Activated naive CD4-positive, alpha-beta T cell treated with anti-CD3 and anti-CD28 coated beads, Interleukin-2, amount 10 ng/mL, durations not matched to agents 7 days and 5 days (primary cell): ENCODE measurements at places on chromosomes 12 and 14.

DNA sequence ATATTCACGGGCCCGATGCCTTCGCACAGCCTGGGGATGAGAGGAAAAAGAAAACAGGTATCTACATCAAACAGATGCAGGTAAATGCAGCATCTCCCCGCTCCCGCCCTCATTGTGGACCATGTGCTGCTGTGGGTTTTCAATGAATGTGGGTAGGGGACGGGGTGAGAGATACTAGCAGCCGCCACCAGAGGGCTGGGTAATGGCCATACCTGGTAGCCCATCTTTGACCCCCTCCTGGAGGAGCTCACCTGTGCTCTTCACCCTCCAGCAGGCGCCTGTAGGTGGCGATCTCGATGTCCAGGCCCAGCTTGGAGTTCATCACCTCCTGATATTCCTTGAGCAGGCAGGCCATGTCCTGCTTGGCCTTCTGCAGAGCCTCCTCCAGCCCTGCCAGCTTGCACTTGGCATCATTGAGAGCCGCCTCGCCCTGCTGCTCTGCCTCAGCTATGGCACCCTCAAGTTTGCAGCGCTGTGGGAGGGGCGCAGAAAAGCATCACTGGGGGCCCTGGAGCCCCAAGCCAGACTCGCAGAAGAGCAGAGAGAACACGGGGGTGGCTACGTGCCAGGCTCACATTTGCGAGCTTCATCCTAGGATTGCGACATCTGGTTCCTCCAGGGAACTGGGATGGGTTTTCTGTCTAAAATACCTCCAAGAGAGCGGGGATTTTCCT lies 10.2 kb downstream of the KRT82 start:
- no peaks in the 10 kb centered on the region for H3K36me3 ChIP-seq
- H3K27ac ChIP-seq = no peak overlapping the region
- no peak overlapping the region for H3K4me3 ChIP-seq
- DNase-seq = peak; percentile 28

DNA sequence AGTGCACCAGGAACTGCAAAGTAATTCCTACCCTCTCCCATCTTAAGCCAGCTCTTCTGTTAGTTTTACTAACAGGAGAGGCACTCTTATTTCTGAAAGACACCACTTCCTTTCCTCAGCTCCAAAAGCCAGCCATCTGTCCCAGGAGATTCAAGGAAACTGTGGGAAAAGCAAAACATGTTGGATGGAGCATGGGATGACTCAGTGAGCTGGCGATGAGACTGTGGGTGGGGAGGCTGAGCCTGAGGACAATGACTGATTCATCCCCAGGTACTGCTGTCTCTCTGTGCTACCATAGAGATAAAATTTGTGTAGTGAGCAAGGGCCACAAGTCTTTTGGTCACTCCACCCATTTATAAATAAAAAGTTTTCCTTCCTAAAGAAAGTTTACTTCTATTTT lies 141.4 kb downstream of the MYRFL start:
- H3K4me3 ChIP-seq = no peak overlapping the region
- H3K36me3 ChIP-seq = no peaks in the 10 kb centered on the region
- no peaks in the 10 kb centered on the region for H3K27me3 ChIP-seq
- no peak for DNase-seq
- no peak overlapping the region for H3K27ac ChIP-seq
- no peaks in the 10 kb centered on the region for H3K4me1 ChIP-seq

- no peak for DNase-seq
- no peaks in the 10 kb centered on the region for H3K36me3 ChIP-seq
- H3K27me3 ChIP-seq = no peaks in the 10 kb centered on the region
- no peak overlapping the region for H3K4me3 ChIP-seq
Observed at GRCh38 chr12:8813572-8814357, 8.7 kb upstream of the A2ML1 start.

DNA sequence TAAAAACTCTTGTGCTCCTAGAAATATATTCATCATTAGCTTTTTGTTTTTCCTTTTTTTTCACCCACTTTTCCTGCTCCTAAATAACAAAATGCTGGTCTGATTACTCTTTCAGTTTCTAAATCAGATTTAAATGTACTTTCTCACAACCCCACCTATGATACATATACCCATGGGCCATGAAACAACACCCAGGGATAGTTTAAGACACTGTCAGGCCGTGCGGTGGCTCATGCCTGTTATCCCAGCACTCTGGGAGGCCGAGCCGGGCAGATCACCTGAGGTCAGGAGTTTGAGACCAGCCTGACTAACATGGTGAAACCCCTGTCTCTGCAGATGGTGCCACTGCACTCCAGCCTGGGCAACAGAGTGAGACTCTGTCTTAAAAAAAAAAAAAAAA lies 1.6 kb upstream of the NUMB start:
- H3K27me3 ChIP-seq = peaks cover 17% of the 10 kb centered on the region
- peaks cover 4% of the 10 kb centered on the region for H3K36me3 ChIP-seq
- peaks cover 51% of the 10 kb centered on the region for H3K4me1 ChIP-seq
- H3K4me3 ChIP-seq = no peak overlapping the region
- no peak for DNase-seq

- peaks cover 52% of the 10 kb centered on the region for H3K4me1 ChIP-seq
- peak; percentile 81 for DNase-seq
- H3K4me3 ChIP-seq = peak overlapping the region; percentile 94
Observed at GRCh38 chr12:56189918-56190694, 823 bp upstream of the SMARCC2 start.

GRCh38 chr12:78338054-78338785 lies 507.5 kb downstream of the NAV3 start:
- H3K4me1 ChIP-seq = no peaks in the 10 kb centered on the region
- H3K27me3 ChIP-seq = no peaks in the 10 kb centered on the region
- H3K27ac ChIP-seq = no peak overlapping the region
- H3K36me3 ChIP-seq = no peaks in the 10 kb centered on the region

GRCh38 chr12:84497819-84498218 lies 414.8 kb downstream of the SLC6A15 start:
- H3K27me3 ChIP-seq = no peaks in the 10 kb centered on the region
- no peaks in the 10 kb centered on the region for H3K4me1 ChIP-seq
- H3K36me3 ChIP-seq = no peaks in the 10 kb centered on the region
- no peak overlapping the region for H3K4me3 ChIP-seq

DNA sequence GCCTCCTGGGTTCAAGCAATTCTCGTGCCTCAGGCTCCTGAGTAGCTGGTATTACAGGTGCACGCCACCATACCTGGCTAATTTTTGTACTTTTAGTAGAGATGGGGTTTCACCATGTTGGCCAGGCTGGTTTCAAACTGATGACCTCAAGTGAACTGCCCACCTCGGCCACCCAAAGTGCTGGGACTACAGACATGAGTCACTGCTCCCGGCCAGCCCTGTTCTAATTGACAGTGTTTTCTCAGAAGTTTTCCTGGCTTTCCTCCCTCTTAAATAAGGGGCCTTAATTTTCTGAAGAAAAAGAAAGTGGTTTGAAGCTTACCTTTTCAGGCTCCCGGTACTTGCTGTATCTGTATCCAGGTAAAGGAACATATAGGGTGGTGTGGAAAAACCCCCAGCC lies 1.7 kb downstream of the HAL start:
- H3K4me1 ChIP-seq = peaks cover 7% of the 10 kb centered on the region
- H3K27ac ChIP-seq = no peak overlapping the region
- H3K36me3 ChIP-seq = no peaks in the 10 kb centered on the region
- H3K27me3 ChIP-seq = peaks cover 3% of the 10 kb centered on the region

GRCh38 chr12:8687846-8688601 lies 9.8 kb upstream of the RIMKLB start:
- no peaks in the 10 kb centered on the region for H3K36me3 ChIP-seq
- DNase-seq = no peak
- H3K27me3 ChIP-seq = peaks cover 17% of the 10 kb centered on the region

- H3K4me3 ChIP-seq = no peak overlapping the region
- no peak for DNase-seq
Observed at GRCh38 chr12:105713606-105714305, 383.3 kb downstream of the C12orf75 start.
